Activated CD4-positive, CD25-positive, alpha-beta regulatory T cell treated with anti-CD3 and anti-CD28 coated beads, Interleukin-2, amount 50 U/mL, for 24 hours (primary cell): ENCODE measurements at places on chromosomes 4 and X.

- peak; percentile 75 for ATAC-seq
These were observed at the start of gene SCD5 for GRCh38 chr4:82798168-82799005. Gene SCD5 (minus strand): TSS chr4:82798796. CDS start chr4:82798537, 259 bp downstream.

GRCh38 chr4:54614149-54614548, 43.6 kb upstream of the KIT start:
- ATAC-seq: no peak

GRCh38 chrX:24594501-24594900, 52.6 kb downstream of the PCYT1B start:
- no peak for ATAC-seq

GRCh38 chrX:12307961-12308360, 169.7 kb downstream of the FRMPD4 start:
- ATAC-seq: no peak

DNA sequence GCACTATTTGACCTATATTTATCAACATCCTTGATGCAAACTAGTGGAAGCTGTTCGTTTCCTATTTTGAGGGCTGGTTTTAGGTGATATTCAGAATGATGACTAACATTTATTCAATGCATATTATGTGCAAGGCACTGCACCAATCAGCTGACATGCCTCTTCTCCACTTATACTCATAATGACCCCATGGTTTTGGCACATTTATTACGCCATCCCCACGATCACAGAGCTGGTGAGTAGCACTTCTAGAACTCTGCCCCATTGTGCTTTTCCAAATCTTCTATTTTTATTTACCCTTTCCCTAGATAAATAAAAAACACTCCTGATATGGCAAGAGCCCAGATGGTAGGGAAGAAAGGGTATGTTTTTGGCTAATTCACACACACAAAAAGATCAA, 13.1 kb downstream of the SCML1 start:
- ATAC-seq: no peak

- no peak for ATAC-seq
These were observed 104.8 kb downstream of the ATP11C start for GRCh38 chrX:139828033-139828432.

- ATAC-seq: no peak
These were observed 231.1 kb upstream of the ANXA3 start for GRCh38 chr4:78320349-78320935.

DNA sequence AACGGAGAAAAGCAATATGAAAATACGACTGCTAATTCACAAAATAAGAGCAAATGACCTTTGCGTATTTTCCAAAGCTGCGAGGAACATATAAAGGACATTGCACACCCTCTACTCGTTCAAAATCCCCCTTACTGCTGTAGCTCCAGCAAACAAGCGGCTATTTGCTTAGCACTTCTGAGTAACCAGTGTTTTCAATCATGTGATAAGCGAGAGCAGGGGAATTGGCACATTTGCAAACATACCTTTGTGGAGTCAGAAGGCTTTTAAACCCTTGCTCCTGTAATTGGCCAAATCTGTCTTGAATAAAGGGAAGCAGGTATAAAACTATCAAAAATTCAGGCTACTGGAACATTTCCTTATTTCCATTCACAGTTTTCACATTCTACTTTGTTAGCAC, 610.2 kb downstream of the UBE2NL start:
- ATAC-seq: no peak

DNA sequence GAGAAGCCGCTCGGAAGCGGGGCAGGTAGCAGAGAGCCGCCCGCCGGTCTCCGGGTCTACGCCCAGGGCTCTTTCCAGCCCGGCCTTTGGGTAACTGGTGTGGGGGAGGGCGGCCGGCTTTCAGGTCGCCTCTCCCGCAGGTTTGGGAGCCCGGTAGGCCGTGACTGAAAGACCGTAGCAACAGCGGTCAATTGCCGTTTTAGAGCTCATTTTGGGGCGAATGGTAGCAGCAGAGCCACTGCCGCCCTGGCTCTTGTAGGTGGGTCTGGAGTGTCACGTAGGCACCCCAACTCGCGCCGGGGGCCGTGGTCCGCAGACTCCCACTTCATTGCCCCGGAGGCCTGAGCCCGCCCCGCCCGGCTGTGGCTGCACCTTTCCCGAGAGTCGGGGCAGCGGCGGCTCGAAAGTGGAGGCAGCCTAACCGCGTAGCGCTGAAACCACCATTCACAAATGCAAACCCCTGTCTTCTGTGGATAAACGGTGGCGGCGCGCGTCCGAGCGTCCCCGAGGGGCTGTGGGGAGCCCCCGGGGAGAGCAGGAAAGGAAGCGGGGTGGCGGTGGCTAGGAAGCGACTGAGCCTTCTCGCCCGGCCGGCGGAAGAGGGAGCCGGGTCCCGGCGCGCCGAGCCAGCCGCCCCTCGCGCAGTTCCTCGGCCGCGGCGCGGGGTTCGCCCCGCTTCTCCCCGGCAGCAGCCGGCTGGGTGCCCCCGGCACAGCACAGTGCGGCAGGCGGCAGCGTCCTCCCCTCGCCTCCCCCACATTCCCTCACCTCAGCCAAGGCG, 2185.1 kb upstream of the TENM3 start:
- no peak for ATAC-seq

GRCh38 chrX:29496636-29497180, 718.7 kb upstream of the MAGEB2 start:
- ATAC-seq: no peak

DNA sequence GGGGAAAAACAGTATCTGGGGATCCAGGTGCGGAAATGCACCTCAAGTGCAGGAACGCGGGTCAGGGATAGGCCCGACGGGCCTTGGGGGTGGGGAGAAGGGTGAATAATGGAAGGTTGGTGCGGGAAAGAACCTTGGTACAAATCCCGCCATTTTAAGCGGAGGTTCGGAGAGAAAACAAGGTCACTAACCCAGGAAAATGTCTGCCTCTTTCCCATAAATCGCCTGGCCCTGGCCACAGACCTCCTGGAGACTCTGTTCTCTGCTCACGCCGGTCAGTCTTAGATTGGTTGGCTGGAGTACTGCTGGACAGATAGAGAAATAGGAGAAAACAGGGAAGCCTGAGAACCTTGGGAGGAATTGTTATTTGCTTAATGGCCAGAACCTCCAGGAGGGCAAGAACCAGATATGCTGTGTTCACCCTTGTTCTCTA, 897 bp upstream of the FBXL5 start:
- no peak for ATAC-seq

DNA sequence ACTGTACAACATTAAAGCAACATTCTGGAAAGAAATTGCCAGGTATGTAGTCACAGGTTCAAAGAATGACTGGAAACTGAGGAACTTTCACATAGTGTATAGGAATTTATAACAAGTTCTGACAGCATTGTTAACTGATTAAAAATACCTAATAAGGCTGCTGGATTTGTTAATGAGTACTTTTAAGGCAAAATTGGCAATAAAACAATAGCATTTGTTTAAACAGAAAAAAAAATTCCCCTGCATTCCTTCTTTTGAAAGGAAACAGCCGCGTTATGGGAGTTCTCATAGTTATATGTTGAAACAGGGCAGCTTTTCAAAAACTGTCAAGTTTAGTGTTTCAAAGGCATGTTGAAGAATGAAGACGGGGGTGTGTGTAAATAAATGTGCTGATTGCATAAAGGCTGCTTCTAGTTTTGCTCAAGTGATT, 282.5 kb upstream of the FAT1 start:
- no peak for ATAC-seq

DNA sequence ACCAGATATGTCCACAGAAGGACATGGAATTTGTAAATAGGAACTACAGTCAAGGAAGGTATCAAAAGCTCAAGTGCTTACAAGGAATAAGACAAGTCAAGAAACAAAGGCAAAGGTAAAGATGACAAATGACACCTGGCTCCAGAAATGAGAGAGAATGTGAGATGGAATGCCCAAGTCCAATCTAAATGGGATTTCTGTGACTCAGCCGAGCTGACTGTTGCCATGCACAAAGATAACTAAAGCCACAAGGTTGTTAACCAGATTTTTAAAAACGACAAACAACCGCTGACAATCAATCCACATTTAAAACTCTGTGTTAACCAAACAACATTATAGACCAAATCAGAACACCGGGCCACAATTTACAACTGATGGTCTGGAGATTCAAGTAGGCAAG, 1.1 kb downstream of the NFXL1 start:
- no peak for ATAC-seq

- no peak for ATAC-seq
These were observed at the start of gene PRSS48 for GRCh38 chr4:151276787-151277562. Gene PRSS48 (plus strand): TSS chr4:151277161. CDS start chr4:151277173, 12 bp downstream.

- no peak for ATAC-seq
These were observed 8.1 kb downstream of the ARHGAP36 start for GRCh38 chrX:131066237-131066636.
